ENCODE measurements at places on chromosomes 5 and 9.

DNA sequence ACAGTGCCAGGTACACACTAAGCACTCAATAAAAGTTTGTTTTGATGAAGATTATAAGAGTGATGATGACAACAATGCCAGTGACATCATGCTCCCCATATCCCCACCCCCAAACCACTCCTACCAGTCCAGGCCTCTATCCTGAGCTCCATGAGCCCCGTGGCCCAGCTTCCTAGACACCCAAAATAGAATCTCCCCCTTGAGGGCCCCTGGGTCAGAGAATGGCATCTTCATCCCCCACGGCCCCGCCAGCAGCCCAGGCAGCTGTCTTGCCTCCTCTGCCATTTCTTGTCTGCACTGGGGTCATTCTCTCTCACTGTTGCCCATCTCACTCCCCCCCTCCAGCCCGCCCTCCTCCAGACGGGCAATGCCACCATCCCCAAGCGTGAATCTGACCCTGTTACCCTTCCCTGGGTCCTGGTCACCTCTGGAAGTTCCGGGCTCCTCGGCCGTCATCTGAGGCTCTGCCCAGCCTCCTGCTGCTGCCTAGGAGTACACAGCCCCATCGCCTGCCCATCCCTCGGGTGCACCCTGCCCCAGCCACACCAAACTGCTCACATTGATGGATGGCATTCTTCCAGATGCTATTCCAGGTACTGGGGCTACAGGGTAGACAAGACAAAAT is 76.8 kb upstream of the LMX1B start:
- no peak for DNase-seq

GRCh38 chr5:139393497-139394122 is 1.3 kb downstream of the PROB1 start:
- DNase-seq: no peak

DNA sequence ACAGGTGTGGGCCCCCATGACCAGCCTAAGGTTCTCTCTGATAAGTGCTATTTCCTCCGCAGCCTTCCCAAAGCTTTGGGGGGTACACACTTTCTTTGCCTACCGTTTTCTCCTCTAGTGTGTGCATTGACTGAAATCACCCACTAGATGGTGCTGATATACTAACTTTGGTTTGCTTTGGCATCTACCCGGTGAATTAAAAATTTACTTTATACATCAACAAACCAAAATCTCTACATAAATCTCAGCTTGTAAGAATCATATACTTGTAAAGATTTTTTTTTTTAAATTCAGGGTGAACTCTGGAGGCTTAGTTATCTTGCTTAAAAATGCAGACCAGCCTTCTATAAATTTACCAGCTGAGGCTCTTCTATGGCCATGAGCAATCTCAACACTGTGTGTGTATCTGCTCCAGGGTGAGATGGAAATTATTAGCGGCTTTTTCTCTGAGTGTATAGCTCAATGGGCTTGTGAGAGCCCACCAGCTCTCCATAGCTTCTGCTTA is 475.7 kb upstream of the TNC start:
- DNase-seq: no peak

- no peak for DNase-seq
These were observed 158.7 kb upstream of the IER5L start for GRCh38 chr9:129336601-129337331.

DNA sequence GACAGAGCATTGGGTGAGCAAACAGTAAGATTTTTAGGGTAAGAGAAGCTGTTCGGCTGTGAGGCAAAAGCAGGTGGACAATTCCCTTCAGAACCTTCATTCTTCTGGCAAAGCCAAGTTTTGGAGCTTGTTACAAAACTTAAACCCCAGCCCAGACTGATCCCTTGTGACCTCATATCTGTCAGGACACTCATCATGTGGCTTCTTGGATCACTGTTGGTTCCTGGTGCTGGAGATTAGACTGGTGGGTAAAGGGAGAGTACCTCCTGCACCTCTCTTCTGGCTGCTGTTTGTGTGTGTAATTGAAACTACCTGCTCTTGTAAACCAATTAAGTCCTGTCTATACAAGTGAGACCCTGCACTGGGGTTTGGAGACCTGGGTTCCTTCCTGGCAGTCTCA is 21.0 kb downstream of the LARP1 start:
- no peak for DNase-seq

- no peak for DNase-seq
These were observed 317.5 kb downstream of the PIK3R1 start for GRCh38 chr5:68533051-68533450.

DNA sequence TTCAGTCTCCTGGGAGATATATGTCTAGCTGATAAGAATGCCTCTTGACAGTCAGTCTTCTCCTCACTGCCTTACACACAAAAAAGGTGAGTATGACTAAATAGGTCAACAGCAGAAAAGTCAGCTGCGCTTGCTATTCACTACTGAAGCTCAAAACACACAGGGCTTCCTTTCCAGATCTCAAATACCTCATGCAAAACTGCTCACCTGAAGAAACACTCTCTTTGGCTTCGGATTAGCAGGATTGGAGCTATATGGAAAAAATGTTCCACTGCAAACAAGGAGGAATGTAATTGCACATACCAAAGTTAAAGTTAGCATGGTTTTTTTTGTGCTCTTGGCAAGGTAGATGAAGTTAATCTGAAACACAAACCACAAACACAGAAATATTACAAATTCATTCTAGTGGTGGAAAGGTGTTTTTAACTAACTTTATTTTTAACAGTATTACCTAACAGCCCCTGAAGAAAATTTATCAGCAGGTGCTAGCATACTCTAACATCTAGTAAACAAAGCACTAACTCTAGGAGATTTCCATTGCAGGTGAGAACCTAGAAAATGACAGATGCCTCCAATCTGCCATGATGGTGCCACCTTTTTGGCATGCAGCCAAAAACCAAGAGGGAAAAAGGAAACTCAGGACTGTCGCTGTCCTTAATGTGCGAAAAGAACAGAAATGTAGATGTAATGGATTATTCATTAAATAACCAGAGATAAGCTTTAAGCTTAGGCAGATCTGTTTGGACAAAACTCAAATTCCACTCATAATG is 31.8 kb downstream of the ERMP1 start:
- no peak for DNase-seq

GRCh38 chr5:107966201-107966600 is 295.5 kb upstream of the EFNA5 start:
- DNase-seq: no peak

- DNase-seq: no peak
These were observed 165.3 kb downstream of the BNC2 start for GRCh38 chr9:16705111-16705604.

- no peak for DNase-seq
These were observed 49.2 kb downstream of the GABRA6 start for GRCh38 chr5:161734741-161735140.

Measured in activated gamma-delta T cell (primary cell).